ENCODE measurements at places on chromosomes 7 and 10.
A peak's percentile ranks its signal among the peaks of the same experiment; 100 is the strongest.

- no peak for DNase-seq
Observed at GRCh38 chr7:84073186-84073875, 121.3 kb downstream of the SEMA3A start.

- DNase-seq = no peak
Observed at GRCh38 chr10:112282086-112282485, 1.1 kb upstream of the TECTB start.

DNA sequence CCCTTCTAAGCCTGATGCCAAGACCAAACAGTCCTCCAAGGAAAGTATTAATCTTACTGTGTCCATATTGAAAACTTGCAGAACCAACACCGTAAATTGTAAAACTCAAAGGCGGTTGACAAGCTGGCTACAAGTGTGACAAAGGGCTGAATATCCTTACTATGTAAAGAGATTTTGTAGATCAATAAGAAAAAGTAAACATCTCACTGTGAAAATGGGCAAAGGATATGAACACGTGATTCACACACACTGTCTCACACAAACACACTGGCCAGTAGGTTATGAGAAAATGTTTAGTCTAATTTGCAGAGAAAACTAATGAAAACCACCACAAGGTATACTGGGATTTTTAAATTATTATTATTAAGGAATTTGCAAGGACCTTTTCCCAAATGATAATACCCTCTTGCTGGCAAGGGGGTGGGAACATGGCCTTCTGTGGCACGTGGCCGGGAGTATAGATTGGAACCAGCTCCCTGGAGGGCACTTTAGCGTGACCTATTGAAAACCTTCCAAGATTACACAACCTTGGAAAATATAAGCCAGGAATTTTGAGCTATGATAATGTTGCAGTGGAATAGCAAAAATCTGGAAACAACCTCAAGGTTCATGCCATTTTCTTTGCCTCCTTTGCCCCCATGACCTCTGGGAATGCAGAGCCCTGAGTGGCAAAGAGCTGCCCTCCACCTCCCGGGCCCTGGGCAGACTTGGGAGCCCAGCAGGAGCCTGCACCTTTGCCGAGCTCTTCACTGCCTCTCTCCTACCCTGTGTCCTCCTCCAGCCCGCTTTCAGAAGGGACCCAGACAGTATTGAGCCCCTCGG, 26.2 kb upstream of the SLC29A3 start:
- no peak for DNase-seq

DNA sequence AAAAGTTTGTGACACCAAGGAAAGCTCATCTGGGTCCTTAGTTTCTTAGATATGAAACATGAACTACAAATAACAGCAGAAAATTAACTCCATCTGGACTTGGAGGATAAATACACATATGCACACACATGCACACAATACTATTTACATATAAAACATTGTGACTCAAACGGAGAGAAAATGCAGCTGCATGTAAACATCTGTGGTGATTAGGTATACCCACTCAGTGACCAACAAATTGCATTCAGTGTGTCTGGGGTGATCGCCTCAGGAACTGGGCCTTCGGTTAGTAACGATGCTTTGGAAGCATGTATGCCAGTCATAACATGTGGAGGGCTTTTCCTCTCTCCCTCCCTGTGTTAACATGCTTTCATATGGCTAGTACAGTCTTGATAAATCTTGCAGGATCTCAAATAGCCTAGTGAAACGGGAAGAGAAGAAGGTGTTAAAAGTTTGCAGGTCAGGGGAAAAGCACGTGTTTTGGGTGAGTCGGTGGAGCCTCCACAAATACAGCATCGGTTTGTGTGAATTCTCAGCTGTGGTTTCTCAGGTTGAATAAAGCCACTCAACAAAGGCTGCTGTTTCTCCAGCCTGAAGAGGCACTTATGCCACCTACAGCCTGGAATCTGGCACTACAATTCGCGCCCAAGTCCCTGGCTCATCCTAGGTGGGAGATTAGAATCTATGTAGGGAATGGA, 8.7 kb upstream of the GLRX3 start:
- peak; percentile 51 for DNase-seq

DNA sequence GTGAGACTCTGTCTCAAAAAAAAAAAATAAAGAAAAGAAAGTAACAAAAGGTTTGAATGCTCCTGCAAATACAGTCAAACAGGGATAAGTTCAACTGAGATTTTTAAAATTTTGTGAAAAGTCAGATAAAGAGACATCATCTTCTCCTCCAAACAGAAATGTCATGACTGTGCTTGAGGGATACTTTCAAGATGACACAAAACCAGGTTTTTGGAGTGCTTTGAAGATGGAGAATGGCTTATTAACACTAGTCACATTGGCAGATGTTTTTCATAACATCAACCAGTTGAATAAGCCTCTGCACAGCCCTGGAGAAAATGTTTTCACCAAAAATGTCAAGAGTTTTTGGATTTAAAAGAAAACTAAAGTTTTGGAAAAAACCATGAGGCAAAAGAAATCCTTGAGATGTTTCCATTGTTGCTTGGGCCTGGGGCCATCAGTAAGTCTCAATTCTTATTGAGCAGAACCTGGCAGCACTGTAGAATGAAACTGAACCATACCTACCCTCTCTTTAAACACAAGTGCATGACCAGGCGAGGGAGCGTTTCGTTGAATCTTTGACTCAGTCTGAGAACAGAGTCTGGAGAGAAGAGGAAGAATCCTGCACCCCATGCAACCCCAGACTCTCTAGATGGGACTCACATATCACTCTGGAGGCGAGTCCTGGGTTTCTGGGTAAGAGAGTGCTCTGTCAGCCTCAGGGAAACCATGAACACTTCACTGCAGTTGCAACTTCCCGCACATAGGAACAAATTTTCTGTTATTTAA, 37.4 kb upstream of the PRKCQ start:
- DNase-seq = no peak

DNA sequence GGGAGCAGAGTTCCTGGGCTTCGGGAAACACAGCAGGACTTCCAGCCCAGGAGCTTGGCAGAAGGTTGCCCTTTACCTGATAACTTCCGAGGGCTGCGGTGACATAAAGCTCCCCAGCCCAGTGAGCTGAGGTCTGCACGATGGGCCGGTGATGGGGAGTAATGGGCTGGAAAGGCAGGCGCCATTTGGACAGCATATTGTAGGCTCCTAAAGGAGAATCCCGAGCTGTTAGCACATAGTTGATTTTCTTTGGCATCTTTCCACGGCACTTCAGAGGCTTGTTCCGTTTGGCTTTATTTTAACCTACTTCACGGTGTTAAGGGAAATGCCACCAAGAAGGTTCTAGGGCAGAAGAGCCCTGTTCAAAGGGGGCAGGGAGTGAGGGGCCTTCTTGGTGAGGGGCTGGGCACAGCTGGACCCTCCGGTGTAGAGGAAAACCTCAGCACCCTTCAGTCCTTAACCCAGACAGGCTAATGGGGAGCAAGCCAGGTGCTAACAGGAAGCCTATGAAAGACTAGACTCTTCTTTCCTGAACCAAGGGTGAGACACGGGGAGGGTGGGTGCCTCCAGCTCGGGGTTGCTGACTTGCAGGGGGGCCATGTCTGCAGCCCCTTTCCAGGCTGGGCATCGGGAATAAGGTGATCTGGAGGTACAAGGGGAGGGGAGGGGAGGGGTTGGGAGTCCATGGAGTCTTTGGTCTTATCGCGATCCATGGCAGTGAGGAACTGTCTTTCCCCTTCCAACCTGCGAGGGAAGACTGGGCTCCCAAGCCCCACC, 347.7 kb downstream of the GLRX3 start:
- DNase-seq = no peak

DNA sequence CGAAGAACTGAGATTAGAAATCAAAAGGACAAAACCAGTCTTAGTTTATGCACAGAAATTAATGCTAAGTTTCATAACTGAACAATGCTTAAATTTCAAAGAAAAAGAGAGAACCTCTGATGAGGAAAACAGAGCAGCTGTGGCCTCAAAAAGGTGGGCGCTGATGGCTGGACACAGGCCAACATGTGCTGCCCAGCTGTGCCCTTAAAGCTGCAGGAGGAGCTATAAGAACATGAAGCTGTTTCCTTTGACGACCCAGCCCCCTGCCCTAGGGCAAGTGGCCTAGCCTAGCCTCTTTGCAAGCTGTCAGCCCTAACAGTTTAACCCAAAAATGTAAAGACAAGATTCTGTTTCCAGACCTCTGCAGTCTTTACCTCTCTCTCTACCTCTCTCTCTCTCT, 107.7 kb downstream of the GRID1 start:
- DNase-seq = no peak

DNA sequence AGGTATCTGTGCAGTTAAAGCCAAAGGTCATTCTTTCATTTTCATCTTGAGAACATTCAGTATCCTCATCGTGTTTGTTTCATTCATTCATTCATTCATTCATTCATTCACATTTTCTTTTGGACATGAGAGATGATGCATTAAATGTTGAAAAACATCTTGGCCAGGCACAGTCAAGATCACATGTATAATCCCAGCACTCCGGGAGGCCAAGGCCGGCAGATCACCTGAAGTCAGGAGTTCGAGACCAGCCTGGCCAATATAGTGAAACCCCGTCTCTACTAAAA, 34.3 kb downstream of the APBB1IP start:
- DNase-seq = no peak

DNA sequence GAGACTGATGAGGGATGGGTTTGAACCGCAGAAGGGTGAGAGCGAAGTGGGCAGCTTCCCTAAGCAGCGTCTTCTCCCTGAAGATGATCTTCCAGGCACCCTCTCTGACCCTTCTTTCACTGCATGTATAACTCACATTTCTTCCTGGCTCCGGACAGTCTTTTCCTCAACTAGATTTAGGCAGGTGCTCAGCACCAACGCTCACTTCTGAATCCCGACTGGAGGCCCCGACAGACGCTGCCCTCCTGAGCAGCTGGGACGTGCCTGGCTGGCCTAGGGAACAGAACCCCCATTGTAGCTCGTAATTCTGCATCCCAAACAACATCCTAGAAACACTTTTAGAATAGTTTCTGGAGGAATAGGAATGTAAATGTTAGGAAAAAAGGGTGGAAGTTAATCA, 206.6 kb downstream of the DIP2C start:
- DNase-seq = no peak

GRCh38 chr7:151539088-151539671, 19.5 kb upstream of the RHEB start:
- peak; percentile 41 for DNase-seq

GRCh38 chr10:98262571-98262970, 5.4 kb downstream of the LOXL4 start:
- no peak for DNase-seq

- DNase-seq = no peak
Observed at GRCh38 chr10:70063418-70064098, 10.9 kb downstream of the MACROH2A2 start.

- no peak for DNase-seq
Observed at GRCh38 chr7:114910787-114911186, 11.1 kb upstream of the MDFIC start.

GRCh38 chr10:7856678-7857077, 38.4 kb downstream of the TAF3 start:
- no peak for DNase-seq

DNA sequence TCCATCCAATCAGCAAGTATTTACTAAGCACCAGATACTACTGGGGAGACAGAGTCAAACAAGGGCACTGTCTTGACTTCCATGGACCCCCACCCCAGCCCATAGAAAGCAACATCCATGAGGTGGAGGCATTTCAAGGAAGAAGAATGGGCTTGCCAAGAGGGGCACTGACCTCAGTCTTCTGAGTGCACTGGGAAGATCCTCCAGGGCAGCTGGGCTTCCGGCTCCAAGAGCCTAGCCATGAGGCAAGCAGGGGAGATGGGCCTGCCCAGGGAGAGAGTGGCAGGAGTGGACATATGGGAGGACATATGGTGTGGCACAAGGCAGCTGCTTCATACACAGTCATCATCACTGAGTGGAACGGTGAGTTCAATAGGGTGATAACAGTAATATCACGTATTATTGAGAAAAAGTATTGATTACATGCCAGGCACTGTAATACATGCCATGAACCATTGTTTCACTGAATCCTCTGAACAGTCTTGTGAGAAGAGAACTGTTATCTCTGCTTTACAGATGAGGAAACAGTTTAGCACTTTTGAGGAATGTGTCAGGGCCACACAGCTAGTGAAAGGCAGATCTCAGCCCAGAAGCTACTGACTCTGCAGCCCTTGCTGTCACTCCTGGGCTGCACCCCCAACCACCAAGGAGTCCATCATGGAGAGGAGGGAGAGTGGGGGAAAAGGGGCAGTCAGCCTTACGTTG, 331.7 kb upstream of the ZMIZ1 start:
- no peak for DNase-seq

DNA sequence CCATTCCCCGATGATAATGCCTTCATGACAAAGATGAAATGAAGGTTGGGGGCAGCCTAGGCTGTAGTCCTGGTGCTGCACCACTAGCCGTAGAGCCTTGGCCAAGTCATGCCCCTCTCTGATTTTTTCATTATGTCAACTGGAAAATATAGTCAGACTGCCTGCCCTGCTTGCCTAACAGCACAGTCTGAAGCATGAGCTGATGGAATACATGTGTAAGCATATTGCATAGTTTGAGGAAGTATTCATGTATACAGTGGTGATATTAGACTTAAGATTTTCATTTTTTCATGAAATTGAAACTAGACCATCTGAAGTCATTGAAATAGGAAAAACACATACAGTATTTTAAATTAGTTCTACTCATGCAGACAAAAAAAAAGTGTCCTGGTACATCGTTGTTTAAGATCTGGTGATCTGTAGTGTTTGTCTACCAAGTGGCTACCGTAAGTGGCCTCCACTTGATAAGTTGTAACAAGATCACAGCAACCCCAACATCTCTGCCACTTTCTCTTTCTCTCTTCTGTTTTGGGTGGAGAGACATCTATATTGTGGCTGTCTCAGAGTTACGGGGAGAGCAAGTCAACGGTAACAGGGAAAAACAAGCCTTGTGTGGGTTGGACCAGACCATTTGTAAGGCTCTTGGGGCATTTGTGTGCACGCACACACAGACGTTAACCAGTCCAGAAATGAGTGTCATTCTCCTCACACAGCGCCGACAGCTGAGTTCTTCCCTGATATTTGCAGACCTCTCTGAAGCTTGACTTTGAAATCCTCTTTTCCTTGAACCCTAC, 716.6 kb upstream of the GALNT17 start:
- no peak for DNase-seq

DNA sequence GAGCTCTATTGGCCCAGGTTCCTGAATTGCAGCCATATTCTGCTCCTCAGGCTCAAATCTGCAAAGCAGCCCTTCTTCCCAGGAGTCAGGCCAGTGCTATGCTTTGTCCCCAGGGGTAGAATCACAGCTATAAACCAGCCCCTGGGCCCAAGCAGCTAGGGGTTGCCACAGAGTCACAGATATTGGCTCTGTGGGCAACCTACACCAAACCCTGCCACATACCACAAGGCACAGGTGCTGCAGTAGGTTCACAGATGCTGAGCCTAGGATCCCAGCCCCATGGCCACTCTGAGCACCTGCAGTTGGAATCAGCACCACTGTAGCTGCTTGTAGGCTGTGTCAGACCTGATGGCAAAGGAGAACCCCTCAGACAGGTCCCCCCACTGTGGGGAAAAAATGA, 43.1 kb upstream of the CAMK2B start:
- no peak for DNase-seq

- no peak for DNase-seq
Observed at GRCh38 chr10:88008866-88009470, 145.5 kb downstream of the PTEN start.

All from left cardiac atrium (tissue), 4 donors.